ENCODE measurements at places on chromosomes 5 and 9.
A peak's percentile ranks its signal among the peaks of the same experiment; 100 is the strongest.

- no peak for DNase-seq
Measured at GRCh38 chr5:157915638-157916037, 56.7 kb upstream of the CLINT1 start.

DNA sequence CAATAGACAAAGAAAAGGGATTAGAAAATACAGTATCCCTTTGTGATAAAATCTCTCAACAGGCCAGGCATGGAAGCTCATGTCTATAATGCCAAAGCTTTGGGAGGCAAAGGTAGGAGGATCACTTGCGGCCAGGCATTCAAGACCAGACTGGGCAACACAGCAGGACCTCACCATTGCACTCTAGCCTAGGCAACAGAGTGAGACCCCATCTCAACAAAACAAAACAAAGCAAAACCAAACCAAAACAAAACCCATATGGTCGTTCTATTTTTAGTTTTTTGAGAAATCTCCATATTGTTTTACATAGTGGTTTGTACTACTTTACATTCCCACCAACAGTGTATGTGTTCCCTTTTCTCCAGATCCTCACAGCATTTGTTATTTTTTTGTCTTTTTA lies 193.0 kb downstream of the KIAA0825 start:
- no peak for DNase-seq

DNA sequence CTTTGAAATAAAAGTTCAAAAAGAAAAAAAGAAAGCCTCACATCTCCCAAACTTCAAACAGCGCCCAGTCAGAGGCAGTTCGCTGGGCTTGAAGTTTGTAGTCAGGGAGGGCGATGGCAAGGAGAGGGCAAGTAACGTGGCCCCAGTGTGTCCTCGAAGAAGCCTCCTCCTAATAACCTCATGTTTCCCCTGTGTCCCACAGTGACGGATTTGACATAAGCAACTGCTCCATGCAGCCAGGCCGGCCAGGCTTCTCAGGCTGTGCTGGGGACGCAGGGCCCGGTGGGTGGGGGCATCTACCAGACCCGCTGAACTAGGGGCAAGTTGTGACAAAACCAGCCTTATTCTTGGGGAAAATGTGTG lies 172.2 kb downstream of the ERCC6L2 start:
- no peak for DNase-seq

DNA sequence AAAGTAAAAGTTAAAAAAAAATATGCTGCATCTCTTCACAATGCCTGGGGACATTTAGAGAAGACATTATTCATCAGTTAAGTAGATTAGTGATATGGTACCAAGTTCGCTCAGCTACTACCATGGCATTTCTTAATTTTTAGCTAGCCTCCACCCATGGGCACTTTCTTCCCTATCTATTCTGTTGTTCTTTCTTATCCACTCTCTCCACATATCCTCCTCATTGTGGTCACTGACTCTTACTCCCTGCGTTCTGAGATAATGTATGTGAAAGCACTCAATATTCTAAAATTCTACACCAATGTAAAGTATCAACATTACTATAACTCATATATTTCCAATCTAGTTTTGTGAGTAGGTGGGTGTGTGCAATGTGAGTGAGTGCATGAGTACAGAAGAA lies 609.7 kb upstream of the DAB2 start:
- no peak for DNase-seq

GRCh38 chr5:126852091-126852571 lies 75.2 kb downstream of the LMNB1 start:
- DNase-seq = no peak

DNA sequence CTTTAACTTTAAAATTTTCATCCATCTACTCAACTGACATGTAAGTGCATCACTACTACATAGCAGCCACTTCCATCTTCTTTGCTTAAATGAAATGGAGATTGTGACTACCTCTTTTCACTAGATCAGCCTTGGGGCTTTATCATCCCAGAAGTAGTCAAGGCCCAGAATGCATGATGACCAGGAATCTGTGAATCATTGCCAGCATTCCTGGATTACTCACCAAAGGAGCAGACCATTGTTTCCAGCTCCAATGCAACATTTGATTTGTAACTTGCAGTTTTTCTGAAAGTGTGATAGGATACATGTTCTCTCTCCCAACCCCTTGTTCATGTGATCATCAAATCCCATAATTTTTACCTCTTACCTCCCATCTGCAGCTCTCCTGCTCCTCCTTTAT lies 65.1 kb downstream of the PLPPR1 start:
- no peak for DNase-seq

- DNase-seq = no peak
Measured at GRCh38 chr5:5419291-5420210, 2.9 kb upstream of the ICE1 start.

GRCh38 chr9:86668488-86668887 lies 278.8 kb downstream of the GAS1 start:
- no peak for DNase-seq

GRCh38 chr5:155129513-155129880 lies 115.9 kb downstream of the KIF4B start:
- DNase-seq = no peak

DNA sequence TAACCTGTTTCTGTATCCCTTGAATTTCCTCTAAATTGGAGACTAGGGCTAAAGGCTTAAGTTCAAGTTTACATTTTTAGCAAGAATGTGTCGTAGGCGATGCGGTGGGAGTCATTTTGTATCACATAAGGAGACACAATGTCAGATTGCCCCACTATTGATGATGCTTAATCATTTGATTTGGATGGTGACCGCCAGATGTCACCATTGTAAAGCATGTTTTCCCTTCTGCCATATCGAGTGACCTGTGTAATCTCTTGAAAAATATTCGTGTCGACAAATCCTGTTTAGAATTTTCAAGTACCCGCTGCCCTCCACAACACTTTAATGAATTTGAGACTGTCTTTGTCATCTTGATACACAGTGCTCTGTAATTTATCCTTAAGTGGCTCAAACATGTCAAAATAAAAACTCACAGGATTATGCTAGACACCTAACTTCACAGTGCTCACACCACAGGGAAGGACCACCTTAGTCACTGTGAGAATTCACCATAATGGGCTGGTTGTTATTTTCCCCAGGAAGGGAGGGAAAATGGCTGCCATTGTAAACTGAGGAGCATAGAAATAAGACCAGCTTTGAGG lies 34.5 kb upstream of the SLC46A2 start:
- no peak for DNase-seq

DNA sequence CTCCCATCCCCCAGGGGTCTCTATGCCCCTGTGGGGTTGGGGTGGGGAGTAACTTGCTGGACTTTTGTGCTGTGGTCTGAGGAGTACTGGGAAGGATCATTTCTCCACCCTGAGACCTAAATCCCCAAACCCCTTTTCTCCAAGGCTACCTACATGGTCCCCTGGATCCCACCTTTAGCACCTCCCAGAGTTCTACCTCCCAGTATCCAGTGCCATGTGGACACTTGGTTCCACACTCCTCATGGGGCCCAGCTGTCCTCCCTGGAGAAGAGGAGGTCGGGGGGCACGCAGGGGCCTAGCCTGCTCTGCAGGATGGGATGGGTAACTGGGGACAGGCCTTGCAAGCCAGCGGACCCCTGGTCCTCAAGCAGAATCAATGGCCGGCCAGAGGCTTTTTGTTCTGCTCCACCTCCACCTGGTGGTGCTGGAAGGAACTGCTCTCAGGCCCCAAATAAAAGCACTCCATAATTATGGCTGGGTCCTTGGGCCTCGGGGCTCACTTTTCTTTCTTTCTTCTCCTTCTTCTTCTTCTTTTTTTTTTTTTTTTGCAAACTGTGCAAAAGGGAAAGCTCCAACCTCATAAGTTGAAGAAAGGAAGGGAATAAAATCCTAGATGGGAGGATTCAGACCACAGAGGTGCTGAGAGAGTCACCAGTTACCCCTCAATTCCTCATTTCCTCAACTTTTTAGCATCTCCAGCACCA lies 68.4 kb downstream of the PSD2 start:
- peak; percentile 3 for DNase-seq

GRCh38 chr5:30156156-30156555 lies 1037.3 kb upstream of the CDH6 start:
- DNase-seq = no peak

GRCh38 chr5:127650022-127650421 lies 1.1 kb downstream of the CTXN3 start:
- no peak for DNase-seq

DNA sequence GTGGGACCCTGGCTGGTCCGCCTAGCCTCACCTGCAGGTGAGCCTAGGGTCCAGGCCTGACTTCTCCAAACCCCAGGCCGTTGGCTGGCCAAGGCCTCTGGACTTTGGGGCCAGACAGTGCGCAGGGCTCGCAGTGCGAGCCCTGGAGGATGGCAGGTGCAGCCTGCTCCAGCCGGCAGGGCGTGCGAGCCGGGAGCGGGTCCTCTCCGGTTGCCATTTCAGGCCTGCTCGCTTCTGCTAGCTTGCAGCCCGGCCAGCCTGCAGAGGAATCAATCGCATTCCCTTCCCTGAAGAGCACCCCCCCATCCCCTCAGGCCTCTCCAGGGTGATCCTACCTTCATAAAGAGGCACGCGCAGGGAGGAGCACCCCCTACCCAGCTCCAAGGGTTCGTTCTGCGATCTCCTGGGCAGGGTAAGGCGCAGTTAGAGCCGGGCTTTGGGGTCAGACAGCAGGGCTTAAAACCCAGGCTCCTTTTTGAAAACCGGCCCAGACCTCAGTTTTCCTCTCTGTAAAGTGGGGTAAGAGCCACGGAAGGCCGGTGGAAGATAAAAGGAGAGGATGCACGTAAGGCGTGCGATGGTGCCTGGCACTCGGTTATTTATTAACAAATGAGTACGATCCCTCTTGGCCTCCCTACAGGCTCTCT lies 6.2 kb downstream of the BARHL1 start:
- no peak for DNase-seq

- no peak for DNase-seq
Measured at GRCh38 chr5:126301056-126301455, 122.2 kb upstream of the GRAMD2B start.

GRCh38 chr9:79799691-79800335 lies 228.0 kb downstream of the TLE4 start:
- no peak for DNase-seq

DNA sequence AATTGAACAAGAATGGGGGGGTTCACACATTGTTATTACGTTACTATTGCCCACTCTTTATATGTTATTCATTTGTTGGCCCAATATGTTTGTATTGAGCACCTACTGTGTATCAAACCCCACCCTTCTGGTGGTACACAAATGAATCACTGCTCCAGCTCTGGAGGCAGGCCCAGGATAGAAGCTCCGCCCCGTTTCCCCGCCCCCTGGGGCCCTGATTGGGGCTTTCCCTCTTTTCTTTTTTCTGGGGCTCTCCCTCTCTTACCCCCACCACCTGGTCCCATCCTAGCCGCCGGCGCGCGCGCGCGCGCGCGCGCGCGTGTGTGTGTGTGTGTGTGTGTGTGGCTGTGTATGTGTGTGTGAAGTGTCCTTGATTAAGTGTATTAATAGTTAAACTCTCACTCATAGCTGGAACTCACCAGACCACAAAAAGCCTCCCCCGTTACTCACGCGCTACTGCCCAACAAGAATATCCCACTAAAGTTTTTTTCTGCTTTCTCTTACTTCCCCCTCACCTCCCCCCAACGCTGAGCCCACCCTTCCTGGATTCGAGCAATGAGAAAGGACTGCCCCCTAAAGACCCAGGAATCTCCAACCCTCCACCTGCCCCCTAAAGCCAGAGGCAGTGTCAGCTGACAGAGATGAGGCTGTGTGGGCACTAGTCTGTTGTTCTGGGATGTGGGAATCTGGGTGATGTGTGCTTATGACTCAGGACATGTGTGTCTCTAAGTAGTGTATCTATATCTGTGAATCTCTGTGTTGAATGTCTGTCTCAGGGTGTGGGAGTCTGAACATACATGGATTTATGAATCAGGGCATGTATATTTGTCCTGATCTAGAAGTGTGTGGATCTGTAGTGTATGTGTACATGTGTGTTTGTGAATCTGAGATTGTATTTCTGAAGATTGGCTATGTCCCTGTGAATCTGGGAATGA lies 4.0 kb downstream of the CXXC5 start:
- DNase-seq = no peak

GRCh38 chr5:79984363-79984762 lies 6.7 kb downstream of the MTX3 start:
- no peak for DNase-seq

DNA sequence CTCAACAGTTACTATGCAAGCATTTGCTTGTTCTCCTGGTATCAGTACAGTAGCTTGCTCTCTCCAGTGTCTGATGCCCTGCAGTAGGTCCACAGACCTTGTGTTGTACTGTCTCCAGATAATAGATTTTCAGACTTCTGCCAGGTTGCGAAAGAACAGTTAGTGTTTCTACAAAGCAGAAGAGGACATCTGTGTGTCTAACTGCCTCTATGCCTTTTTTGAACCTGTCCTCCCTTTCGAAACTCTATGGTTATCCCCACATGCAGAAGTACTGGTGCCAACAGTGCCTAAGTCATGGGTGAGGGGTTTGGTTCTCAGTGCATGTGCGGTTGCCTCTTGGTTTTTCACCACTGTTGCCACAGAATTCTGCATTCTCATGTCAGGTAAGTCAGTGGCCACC lies 45.9 kb downstream of the KCNN2 start:
- no peak for DNase-seq

GRCh38 chr5:141669520-141669919 lies 12.5 kb downstream of the ARAP3 start:
- DNase-seq = no peak

DNA sequence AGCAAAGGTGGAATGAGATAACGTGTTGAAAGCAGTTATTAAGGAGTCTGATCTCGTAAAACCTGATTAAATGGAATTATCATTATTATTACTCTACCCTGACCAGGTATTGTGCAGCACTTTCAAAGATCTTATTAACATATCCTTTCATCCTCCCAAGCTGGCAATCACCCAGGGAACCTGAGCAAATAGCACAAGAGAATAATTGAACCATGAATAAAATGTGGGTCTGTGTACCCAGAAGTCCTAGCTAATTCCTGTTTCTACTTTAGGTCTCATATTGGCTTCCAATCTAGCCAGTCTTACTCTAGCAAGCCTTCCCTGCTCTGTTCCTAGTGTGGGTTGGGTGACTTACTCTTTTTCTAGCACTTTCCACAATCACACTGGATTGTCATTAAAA lies 162.2 kb upstream of the STK32A start:
- no peak for DNase-seq

DNA sequence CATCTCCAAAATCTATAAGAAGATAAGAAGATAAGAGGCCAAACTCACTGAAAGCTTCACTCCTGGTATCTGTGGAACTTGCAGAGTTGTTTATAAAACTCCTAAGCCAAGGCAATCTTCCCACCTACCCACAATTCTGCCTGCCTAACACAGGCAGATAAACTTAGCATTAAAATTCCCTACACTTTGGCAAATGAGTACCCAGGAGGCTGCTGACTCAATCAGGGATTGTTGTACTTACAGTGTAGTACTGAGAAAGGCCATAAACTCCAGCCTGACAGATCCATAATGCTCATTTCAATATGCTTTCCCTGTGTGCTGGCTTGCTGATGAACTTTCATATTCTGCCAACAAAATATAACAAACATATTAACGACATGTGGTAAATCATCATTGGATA lies 725.2 kb downstream of the BRINP1 start:
- no peak for DNase-seq

GRCh38 chr9:130023994-130024596 lies 18.9 kb downstream of the FNBP1 start:
- no peak for DNase-seq

- no peak for DNase-seq
Measured at GRCh38 chr5:149941795-149942194, 2.8 kb downstream of the PDE6A start.
